ENCODE measurements at places on chromosomes 2 and 18. TPM values are rescaled to one million over a fixed set of nuclear protein-coding genes. Genes with fewer than 3 reads are reported as not detected.

- no peak for DNase-seq
Observed at GRCh38 chr18:77108001-77108692, 24.4 kb downstream of the MBP start.

DNA sequence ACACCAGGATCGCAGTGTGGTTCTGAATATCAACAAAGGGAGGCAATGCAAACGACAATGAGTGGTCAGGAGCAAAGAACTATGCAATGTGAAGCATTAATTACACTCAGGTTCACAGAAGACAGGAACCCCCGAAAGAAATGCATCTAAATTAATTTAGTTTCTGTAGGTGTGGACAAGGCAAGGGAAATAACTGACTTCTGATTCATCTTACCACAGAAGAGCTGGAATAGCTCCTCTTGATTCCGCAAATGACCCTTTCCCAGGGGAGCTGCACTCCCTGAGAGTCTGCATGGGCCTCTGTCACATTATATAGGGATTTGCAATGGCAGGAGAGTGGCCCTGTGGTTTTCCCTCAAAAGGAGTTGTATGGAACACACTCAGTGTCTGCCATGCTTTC lies 263.9 kb upstream of the APCDD1 start:
- DNase-seq, result no peak

DNA sequence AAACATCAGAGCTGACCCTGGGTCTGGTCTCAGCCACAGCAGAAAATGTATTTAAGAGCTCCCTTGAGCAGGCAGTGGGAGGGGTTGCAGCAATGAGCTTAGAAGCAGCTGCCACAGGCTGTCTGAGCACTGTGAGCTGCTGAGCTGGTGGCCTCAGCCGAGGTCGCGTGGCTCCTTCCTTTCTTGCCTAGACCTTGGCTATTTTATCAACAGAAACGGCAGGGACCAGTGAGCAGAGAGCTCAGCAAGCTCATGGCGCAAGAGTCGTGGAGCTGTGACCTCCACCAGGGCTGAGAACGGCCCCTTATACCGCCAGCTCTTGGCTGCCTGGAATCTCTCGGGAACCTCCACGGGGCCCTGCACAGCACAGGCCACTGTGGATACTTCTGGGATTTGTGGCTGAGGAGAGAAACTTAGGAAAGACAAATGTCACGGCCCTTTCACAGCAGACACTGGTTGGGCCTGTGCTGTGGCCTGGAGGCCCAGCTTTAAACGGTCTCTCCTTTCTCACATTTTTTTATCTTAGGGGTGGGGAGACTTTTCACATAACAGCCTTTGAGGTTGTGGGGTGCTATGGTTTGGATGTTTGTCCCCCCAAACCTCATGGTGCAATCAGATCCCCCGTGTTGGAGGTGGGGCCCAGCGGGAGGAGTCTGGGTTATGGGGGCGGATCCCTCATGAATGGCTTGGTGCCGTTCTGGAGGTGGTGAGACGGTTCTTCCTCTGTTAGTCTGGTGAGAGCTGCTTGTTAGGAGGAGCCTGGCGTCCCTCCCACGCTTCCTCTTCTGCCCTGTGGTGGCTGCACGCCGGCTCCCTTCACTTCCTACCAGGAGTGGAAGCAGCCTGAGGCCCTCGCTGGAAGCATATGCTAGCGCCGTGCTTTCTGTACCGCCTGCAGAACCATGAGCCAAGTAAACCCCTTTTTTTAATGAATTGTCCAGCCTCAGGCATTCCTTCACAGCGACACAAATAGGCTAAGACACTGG lies 1.7 kb downstream of the ALLC start:
- DNase-seq, result no peak

G6PC2 gene
- not detected for total RNA-seq

GRCh38 chr2:160380000-160380570 lies 113.5 kb downstream of the RBMS1 start:
- DNase-seq, result no peak

AMER3 gene
- total RNA-seq, result 44.0 TPM

CAPN14 gene
- total RNA-seq, result 0.82 TPM

NT5C1B gene
- not detected for total RNA-seq

CCDC85A gene
- total RNA-seq, result 31.0 TPM

CXCR2 gene
- under 0.01 TPM for total RNA-seq

PMAIP1 gene
- 0.82 TPM for total RNA-seq

Measured in frontal cortex (tissue), 4 donors.